ENCODE measurements at places on chromosomes 3 and 15.

GRCh38 chr3:57903124-57903890 lies 104.9 kb upstream of the FLNB start:
- DNase-seq, result no peak

- DNase-seq, result no peak
These were observed 4.1 kb upstream of the C3orf22 start for GRCh38 chr3:126562737-126563276.

DNA sequence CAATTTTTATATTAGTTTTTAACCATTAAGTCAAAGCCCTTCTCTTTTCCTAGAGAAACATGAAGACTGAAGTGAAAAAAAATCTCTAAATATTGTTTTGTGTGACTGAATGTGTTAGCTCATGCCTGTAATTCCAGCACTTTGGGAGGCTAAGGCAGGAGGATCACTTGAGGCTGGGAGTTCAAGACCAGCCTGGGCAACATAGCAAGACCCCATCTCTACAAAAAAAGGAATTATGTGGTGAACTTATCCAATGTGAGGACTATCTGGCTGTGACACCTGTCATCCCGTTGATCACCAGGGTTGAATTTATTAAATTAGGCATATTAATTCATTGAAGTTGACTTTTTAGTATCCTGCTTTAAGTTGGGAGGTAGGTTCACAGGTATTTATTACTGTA lies 13.0 kb downstream of the SMC4 start:
- no peak for DNase-seq

DNA sequence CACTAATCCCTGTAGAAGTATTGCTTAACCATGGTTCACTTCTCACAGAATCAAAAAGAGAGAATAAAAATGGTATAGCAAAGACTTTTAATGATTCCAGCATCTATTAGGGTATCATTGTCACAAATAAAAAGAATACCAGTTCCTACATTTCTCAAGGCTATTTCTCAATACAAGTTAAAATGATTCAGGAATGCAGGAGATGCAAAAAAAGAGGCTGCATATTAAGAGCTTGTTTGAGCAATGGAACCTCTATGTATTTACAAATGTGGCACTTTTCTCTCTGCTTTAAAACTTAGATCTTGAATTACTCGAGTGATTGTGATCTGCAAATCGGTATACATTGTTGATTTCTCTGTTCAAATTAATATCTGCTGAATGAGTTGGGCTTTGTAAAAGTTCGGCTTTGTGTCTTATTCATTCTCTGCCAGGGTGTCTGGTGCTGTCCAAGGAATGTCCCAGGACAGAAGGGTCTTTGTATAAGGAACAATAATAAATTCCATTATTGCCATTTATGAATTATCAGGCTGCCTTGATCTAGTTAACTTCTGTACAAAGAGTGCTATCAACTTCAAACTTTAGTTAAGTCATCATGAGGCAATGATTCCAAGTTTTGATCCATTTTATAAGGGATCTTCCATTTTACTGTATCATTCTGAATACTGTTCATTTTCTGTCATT lies 364.2 kb downstream of the RBMS3 start:
- no peak for DNase-seq

DNA sequence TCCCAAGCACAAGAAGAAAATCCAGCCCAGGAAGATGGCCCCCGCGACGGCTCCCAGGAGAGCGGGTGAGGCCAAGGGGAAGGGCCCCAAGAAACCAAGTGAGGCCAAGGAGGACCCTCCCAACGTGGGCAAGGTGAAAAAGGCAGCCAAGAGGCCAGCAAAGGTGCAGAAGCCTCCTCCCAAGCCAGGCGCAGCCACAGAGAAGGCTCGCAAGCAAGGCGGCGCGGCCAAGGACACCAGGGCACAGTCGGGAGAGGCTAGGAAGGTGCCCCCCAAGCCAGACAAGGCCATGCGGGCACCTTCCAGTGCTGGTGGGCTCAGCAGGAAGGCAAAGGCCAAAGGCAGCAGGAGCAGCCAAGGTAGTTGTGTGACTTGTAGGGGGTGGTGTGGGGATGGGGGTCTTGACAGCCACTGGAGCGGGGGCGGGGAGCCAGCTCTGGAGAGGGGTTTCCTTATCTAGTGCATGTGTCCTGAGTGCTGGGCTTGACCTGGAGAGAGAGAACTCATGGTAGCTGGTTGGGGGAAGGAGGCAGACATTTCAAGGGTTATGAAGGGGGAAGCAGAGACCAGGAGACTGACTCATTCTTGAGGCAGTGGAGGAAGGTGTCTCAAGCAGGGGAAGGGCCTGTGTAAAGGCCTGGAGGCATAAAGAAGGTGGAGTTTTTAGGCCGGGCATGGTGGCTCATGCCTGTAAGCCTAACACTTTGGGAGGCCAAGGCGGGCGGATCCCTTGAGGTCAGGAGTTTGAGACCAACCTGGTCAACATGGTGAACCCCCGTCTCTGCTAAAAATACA lies 6.2 kb downstream of the H1-8 start:
- DNase-seq, result no peak

DNA sequence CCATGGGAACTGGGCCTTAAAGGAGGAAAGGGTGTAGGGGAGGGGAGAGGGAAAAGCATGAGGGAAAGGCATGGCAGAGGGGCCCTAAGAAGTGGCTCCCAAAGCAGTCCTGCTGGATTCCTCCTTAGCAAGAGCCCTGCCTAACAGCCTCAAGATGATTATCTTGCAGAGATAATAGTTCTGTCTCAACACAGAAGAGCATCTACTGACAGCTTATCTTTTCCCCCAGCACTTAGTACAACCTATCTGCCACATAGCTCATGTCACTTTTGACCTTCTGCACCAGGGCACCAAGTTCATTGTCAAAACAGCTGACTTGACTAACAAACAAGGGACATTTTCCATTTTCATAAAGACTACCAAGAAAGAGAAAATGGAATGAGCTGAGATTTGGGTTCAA lies 86.3 kb downstream of the ANP32A start:
- no peak for DNase-seq

DNA sequence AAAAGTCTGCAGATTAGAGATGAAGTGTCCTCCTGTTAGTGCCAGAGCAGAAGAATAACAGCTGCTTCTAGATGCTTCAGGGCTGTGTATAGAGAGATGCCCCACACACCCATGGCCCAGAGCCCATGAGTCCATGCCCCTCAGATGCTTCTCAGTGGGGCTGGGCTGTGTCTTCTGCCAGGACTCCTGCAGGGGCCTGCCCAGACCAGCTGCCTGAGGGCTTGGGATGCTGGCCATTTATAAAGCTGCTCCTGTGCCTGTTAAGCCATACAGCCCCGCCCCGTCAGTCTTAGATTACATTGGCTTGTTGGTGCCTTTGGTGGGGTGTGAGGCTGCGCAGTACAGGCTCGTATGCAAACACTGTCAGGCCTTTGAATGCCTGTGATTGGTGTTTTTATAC lies 318.0 kb upstream of the CTDSPL start:
- no peak for DNase-seq

GRCh38 chr3:114436182-114436581 lies 142.4 kb downstream of the TIGIT start:
- no peak for DNase-seq

GRCh38 chr3:32406486-32407408 lies 15.1 kb downstream of the CMTM7 start:
- DNase-seq, result no peak

GRCh38 chr15:77980098-77980497 lies 97.4 kb downstream of the TBC1D2B start:
- DNase-seq, result no peak

GRCh38 chr3:141305436-141305835 lies 62.9 kb upstream of the ZBTB38 start:
- no peak for DNase-seq

DNA sequence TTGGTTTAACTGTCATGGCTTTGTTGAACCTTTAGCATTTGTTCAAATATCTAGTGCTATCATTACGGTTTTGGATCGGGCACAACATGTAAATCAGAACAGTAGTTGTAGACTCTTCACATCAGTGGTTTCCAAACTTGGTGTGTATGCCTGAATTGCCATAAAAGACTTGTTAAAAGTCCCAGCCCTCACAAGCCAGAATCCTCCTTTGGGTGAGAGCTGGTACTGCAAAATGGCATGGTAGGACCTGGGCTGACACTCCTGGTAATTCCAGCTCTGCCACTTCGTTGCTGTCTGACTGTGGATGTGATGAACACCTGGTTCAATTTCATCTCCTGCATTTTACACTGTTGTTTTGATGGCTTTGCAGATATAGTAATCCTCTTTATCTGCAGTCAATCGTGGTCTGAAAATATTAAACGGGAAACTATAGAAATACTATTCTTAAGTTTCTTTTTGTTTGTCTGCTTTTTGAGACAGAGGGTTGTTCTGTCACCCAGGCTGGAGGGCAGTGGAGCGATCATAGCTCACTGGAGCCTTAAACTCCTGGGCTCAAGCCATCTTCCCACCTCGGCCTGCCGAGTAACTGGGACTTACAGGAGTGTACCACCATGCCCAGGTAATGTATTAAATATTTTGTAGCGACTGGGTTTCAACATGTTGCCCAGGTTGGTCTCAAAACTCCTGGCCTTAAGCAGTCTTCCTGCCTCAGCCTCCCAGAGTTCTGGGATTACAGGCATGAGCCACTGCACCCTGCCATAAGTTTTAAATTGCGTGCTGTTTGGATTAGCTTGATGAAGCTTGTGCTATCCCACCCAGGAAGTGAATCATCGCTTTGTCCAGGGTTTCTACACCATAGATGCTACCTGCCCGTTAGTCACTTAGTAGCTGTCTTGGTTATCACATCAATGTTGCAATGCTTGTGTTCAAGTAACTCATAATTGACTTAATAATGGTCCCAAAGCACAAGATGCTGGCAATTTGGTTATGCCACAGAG lies 61.6 kb downstream of the RAB7A start:
- DNase-seq, result no peak

- DNase-seq, result no peak
These were observed 287.3 kb upstream of the MME start for GRCh38 chr3:154792828-154793227.

GRCh38 chr15:65423150-65423975 lies 616 bp upstream of the IGDCC4 start:
- DNase-seq, result no peak

DNA sequence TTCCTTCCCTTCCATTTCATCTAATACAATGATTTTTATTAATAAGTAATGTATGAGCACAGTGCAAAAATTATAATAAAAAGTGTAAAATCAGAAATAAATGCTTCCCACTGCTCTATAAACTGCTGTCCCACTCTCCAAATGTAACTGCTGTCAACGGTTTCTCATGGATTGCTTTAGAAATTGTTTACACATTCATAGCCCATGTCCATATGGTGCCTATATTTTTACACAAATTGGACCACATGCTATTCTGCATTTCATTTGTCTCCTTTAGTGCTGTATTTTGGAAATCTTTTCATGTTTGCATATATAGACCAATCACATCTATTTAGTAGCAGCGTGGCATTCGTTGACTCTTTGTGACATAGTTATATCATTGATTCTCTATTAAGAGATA lies 164.7 kb upstream of the SLCO3A1 start:
- DNase-seq, result no peak

GRCh38 chr3:11699083-11699427 lies 55.3 kb upstream of the VGLL4 start:
- DNase-seq, result no peak

DNA sequence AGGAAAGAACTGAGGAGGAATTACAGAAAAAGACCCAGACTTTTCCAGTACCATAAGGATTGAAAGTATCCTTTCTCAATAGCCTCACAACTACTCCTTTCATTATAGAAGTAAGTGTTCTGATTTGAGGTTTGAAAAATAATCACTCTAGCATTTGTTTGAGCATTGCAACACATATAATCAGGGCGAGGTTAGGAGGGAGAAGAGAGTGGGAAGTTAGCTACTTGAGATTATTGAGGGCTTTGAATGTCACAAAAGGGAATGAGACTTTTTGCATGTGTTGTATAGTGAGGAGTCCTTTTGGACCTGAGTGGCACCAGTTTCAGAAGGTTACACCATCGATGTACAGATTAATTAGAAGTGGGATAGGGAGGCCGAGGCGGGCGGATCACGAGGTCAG lies 65.2 kb upstream of the TNIK start:
- no peak for DNase-seq

DNA sequence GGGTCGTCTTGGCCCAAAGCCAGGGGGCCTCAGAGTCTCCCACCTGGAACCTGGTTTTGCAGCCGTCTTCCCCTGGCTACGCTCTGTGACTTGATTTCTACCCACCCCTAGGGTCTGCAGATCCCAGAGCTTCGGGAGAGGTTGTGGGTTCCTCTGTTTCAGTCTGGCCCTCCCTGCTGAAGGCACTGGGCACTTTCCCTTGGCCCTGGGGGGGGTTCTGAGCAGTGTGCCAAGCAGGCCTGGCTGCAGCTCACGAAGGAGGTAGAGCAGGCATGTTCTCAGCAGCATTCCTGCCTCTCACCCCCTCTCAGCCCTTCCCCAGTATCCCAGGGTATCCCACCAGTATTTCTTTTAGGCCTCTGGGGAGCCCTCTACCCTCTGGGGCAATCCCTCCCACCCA lies 99.0 kb downstream of the TMEM266 start:
- no peak for DNase-seq

DNA sequence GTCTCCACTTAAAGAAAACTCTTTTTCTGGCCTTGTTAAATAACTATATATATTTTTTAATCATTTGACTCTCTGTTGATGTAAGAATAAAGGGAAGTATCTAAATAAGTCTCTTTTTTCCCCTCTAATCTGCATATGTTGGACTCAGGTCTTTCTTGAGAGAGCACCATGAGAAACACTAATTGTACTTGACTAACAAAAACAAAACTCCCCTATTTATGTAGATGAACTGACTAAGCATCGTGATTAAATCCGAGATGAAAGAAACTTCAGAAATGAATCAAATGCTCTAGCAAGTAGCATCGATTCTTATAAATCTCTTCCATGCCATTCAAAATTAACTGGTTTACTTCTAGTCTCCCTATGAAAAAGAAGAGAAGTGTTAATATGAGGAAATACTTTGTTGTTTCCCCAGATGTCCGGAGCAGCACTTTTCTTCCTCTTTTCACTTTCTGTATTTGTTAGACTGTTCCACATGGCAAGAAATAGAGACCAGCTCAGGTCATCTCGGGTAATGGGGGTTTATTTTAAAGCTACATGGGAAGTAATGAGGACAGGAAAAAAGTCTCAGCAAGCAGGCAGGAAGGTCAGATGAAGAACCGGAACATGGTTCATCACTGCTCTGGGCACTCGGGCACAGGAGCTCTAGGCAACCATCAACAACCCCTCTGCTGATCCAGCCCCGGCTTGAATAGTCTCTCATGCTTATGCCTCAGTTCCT lies 288.3 kb downstream of the CNTN6 start:
- DNase-seq, result no peak

DNA sequence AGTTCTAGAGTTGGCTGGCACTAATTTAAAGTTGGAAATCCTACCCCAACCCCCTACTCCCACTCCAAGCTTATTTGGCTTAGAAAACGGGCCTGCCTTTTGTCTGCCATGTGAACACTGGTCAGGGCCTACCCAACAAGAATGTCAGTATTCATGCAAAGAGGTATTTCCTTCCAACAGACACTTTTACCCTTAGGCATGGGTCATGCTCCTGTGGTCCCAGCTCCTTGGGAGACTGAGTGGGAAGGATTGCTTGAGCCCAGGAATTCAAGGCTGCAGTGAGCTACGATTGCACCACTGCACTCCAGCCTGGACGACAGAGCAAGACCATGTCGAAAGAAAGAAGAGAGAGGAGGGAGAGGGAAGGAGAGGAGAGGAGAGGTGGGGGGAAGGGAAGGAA lies 137.5 kb upstream of the LRTM1 start:
- DNase-seq, result no peak

- no peak for DNase-seq
These were observed 643.2 kb downstream of the OTOL1 start for GRCh38 chr3:162139841-162140240.

GRCh38 chr15:75335313-75335704 lies 554 bp upstream of the COMMD4 start:
- DNase-seq, result no peak
